ENCODE measurements at places on chromosomes 13 and 19.

DNA sequence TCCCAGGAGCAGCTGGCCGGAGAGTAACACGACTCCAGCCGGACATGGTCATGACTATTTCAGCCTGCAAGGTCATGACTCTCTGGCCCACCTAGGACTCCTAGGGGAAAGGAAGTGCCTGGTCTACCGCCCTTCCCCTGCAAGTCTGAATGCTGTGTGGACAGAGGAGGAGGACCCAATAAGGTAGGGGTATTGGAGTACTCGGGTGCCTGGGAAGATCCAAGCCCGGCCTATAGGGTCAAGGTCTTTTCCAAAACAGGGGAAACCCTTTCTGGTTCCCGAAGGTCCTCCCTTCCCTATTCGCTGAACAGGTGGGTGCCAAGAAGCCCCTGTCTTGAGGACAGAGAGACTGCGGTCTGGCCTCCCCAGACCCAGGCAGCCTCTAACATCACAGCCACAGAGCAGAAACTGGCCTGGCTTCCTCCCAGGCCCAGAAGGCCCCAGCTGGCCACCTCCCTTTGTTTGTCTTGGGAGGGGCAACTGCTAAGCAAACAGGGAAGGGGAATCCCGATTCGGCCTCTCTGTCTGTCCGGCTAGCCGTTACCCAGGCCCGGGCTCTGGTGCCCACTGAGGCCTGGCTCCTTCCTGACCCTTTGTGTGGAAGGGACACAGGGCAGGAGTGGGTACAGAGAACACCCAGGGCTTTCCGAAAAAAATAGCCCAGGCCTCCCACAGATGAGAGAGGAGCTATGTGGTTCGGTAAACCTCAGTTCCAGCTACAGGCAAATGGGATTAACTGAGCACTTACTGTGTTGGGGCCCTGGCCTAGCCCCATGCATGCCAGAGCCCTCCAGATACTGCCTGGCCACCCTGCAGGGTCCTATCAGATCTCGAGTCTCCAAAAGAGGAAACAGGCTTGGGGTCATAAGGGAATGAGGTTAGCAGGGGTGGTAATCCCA, 5.2 kb upstream of the GRAMD1A start:
- no peak for DNase-seq

- no peak for DNase-seq
Observed at GRCh38 chr13:103236213-103236612, 170.0 kb upstream of the SLC10A2 start.

DNA sequence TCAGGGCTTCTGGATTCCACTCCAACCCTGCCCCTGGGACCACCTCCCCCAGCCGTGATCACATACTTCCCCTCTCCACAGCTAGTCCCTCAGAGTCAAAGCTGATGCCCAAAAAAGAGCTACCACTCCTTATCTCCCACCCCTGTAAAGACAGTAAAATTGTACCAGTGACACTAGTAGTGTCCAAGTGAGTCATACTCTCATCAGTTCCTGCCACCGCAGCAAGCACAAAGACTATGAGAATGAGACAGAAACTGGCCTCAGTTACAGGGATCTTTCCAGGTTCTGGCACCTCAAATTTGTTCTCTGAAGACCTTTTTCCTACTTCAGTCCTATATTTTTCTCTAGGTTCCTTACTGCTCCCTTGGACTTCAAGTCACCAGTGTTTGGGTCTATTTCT, 144.2 kb downstream of the SPRY2 start:
- DNase-seq = no peak

DNA sequence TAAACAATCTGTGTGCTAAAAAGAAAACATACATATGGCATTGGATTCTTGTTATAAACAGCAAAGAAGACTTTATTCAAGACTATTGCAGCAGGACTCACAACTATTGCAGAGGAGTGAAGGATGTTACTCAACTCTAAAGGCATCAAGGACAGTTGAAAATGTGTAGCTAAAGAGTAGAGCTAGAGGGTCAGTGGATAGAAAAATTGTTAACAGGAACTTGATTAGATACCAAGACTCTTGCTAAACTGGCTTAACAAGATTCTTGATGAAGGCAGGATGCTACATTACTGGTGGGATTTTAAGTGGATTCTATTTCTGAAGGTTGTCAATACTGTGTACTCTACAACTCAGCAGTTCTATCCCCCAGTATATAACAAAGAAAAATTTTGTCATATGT, 1183.3 kb downstream of the SLITRK1 start:
- no peak for DNase-seq

DNA sequence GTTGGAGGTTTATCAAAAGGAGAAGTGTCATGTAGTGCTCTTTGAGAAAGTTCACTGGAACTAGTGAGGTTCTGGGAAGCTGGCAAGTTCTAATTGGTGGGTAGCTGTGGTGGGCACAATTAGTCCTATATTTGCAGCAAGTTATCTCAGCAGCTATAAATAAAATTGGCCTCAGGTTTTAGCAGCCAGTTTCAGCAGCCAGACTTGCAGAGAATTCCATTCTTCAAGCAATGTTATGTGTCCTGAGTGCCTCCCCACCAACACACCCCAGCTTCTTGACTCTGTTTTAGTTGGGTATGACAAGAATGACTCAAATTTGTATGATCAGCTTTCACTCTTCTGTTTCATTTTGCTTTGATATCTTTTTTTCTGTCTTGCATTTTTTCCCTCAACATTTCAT, 4.7 kb downstream of the IFT88 start:
- no peak for DNase-seq

GRCh38 chr13:106466691-106467426, 68.6 kb downstream of the EFNB2 start:
- DNase-seq = no peak

DNA sequence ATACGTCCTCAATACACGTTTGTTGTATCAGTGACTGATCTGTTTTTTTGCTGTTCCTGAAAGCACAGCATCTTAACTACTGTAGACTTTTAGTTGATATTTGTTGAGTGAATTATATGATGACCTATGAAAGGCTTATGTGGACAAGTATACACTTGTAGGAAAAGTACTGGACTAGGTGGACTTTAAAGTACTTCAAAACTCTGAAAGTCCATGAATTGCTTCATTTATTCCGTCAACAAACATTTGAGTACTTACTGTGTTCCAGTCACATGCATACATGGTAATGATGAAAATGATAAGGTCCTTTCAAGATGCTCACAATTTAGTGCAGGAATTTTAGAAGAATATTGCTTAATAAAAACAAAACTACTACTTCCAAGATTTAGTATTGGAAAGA, 3.1 kb downstream of the WDFY2 start:
- DNase-seq = no peak

DNA sequence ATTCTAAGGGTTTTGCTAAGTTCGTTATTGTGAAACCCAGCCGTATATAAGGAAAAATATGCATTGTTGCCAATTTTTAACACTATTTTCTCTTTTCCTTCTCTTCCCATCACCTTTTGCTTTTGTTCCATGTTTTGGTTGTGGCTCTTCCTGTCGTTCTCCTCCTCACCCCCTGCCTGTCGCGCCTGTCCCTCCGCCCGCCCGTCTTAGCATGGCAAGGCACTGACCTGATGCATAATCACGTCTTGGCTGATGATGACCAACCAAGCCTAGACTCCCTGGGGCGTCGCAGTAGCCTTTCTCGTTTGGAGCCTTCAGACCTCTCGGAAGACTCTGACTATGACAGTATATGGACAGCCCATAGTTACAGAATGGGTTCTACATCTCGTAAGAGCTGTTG, 28.5 kb upstream of the TEX29 start:
- no peak for DNase-seq

DNA sequence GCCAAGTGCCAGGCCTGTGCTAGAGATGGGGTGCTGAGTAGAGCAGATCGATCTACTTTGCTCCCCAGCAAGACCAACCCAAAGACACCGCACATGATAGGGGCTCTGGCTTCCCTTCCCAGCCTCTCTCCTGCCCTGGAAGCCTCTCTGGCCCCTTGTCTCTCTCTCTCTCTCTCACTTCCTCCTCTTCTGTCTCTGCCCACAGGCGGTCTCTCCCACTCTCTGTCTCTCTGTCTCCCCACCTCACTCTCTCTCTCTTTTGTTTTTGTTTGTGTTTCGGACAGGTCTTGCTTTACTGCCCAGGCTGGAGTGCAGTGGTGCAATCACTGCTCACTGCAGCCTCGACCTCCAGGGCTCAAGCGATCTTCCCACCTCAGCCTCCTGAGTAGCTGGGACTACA, 1.3 kb downstream of the SELENOV start:
- DNase-seq = no peak

GRCh38 chr13:37127691-37128241, 22.3 kb upstream of the CSNK1A1L start:
- DNase-seq = no peak

DNA sequence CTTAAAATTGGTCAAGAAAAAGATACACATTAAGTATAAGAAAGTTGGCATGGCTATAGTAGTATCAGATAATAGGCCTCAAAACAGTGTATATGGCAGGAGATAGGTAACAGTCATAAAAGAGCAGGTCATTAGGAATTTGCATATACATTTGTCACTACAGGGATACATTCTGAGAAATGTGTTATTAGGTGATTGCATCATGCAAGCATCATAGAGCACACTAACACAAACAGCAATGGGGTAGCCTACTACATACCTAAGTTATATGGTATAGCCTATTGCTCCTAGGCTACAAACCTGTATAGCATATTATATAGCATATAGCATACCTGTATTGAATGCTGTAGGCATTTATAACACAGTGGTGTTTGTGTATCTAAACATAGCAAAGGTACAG, 6.2 kb upstream of the ZNF529 start:
- no peak for DNase-seq

DNA sequence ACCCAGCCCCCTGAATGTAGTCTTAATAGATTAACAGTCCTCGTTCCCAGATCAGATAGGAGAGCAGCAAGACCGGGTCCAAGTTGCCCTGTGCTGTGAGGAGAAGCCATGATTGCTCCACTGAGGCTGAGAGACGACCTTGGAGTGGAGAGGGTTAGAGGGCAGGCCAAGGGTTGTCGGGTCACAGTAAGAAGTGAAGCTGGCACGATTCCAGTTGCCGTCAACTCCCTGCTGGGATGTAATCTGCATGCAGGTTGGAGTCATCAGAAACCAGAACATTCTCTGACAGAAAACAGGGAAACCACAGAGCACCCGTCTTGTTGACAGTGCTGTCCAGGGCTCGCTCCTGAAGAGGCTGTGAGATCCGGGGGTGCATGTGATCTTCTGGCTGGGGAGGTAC, 19.0 kb upstream of the ATP11A start:
- no peak for DNase-seq

DNA sequence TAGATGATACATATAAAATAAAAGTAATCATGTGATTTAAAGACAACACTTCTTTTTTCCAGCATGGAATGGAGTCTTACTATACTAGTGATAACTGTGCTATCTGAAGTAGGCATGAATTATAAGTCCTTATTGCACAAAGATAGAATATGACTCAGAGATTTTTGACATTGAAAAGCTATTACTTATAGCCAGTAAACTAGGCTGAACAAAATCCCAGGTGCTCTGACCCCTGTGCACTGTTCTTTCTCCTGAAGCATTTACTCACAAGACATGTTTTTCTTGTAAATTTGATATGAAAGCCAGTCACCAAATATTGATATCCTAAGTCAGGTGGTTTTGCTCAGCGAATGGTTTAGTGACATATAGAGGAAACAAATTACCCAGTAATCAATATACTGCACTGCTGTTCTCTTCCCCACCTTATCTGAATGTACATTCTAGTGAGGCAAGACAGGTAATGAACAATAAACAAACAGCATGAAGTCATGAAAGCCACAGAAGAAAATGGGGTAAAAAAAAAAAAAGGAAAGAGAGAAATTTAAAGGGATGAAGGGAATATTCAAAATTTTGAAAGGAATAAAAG, 1567.0 kb upstream of the SPRY2 start:
- no peak for DNase-seq

Measured in CD4-positive, CD25-positive, alpha-beta regulatory T cell (primary cell).